ENCODE measurements at places on chromosomes 1 and 21.

GRCh38 chr1:109114342-109114674 lies 393 bp downstream of the ELAPOR1 start:
- no peak for DNase-seq

DNA sequence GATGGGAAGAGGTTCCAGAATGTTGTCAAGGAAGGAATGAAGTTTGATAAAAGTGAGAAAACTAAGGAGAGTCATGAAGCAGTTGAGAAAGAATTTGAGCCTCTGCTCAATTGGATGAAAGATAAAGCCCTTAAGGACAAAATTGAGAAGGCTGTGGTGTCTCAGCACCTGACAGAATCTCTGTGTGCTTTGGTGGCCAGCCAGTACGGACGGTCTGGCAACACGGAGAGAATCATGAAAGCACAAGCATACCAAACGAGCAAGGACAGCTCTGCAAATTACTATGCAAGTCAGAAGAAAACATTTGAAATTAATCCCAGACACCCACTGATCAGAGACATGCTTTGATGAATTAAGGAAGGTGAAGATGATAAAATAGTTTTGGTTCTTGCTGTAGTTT lies 142.8 kb downstream of the CDC7 start:
- DNase-seq = no peak

GRCh38 chr21:45404730-45405270 lies at the start of gene COL18A1:
Gene COL18A1 (plus strand): TSS chr21:45405165. CDS start chr21:45405231, 66 bp downstream.
- DNase-seq = no peak

- DNase-seq = no peak
Observed at GRCh38 chr1:37845049-37845646, 14.2 kb downstream of the MTF1 start.

GRCh38 chr21:36860736-36861594 lies 105.5 kb downstream of the HLCS start:
- no peak for DNase-seq

GRCh38 chr1:235873045-235873444 lies 6.3 kb upstream of the LYST start:
- DNase-seq = no peak
